Stimulated activated CD4-positive, alpha-beta T cell treated with anti-CD3 and anti-CD28 coated beads, Interleukin-4, amount 100 ng/mL, for 1 hour (primary cell): ENCODE measurements at places on chromosomes 1 and 21.
A peak's percentile ranks its signal among the peaks of the same experiment; 100 is the strongest.

DNA sequence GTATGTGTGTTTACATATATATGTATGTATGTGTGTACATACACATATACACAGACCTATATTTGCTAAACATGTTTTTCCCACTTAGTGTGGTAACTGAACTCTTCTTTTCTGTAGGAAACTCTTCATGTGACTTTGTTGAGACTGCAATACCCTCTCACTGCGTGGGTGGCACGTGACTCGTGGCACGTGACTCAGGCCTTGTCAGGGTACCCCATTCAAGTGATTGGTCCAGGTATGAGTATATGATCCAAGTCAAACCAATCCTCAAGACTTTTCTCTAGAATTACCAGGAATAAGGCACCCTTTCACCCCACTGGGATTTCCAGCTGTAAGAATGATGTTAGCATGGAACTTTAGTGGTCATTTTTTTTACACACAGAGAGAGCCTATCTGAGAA is 149.2 kb upstream of the KCNK2 start:
- DNase-seq: peak; percentile 13

DNA sequence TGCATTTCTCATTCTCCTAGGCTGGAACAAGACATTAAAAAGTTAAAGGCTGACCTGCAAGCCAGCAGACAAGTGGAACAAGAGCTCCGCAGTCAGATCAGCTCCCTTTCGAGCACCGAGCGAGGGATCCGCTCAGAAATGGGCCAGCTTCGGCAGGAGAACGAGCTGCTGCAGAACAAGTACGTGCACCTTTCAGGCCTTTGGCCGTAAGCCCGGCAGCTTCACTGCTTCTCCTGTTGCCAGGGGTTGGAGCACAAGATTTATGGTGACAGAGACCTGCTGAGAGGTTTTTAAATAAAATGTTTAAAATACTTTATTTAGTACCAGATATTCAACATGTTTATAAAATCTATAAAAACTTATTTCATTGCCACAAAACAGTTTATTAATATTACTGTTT is 53.4 kb downstream of the MACO1 start:
- no peak for DNase-seq

GRCh38 chr1:222788402-222789156 is 26.3 kb upstream of the DISP1 start:
- no peak for DNase-seq

DNA sequence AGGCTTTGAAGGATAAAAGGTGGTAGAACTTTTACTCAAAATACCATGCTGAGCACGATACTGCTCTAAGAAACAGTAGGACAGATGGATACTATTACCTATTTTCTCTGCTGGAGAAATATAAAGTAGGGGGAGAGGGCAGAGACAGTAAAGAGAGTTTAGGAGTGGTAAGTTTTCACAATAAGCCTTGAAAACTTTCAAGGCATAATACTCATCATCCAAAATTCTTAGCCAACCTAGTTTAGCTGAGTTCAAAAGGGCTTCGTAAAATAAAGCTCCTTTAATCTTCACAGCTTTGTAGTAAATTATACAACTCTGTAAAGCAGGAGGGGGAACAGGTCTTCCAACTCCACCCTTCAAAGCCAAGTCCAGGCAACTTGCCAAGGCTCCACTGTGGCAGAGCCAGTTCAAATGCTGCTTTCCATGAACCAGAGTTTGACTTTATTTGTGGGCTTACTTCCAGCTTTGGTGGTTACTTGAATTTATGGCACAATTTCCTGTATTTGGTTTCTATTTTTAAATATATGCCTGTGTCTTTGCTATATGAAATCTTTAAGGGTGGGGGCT is 15.5 kb downstream of the TEX38 start:
- DNase-seq: no peak
